ENCODE measurements at places on chromosomes 1 and 21. TPM values are rescaled to one million over a fixed set of nuclear protein-coding genes. Genes with fewer than 3 reads are reported as not detected.

DNA sequence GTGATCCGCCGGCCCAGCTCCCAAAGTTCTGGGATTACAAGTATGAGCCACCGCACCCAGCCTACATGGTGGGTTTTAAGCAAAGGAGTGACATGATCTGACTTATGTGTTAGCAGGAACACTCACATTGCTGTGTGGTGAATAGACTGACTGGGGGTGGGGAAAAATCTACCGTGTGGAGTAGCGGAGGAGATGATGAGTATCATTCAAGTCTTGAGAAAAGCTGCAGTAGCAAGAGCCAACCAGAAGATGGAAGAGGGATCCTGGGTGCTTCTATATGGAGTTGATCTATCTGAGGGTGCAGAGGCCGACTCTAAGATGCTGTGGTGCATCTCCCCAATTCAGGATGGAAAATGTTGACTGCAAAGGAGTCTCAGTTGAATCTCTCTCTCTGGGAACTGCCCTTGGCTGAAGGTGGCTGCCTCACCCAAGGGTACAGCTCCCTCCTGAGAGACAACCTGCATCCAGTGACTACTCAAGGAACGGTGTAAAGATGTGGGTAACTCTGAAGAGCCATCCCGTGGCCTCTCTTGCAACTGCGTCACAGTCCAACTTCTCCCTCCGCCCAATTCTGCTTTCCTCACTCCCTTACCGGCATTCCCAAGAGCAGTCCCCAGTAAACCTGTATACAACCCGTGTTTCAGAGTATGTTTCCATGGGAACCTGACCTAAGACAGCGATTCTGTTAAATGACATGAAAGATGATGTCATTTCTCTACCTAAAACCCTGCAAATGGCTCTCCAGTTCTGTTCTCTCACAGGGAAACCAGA is 7.4 kb upstream of the B3GALNT2 start:
- H3K36me3 ChIP-seq = no peaks in the 10 kb centered on the region
- no peak overlapping the region for H3K4me3 ChIP-seq
- DNase-seq = no peak
- no peak overlapping the region for H3K27ac ChIP-seq
- H3K4me1 ChIP-seq = no peaks in the 10 kb centered on the region

- no peak overlapping the region for H3K4me3 ChIP-seq
- no peaks in the 10 kb centered on the region for H3K27me3 ChIP-seq
- no peaks in the 10 kb centered on the region for H3K4me1 ChIP-seq
- no peak overlapping the region for H3K27ac ChIP-seq
These were observed 242.3 kb downstream of the GPATCH2 start for GRCh38 chr1:217388522-217389065.

DNA sequence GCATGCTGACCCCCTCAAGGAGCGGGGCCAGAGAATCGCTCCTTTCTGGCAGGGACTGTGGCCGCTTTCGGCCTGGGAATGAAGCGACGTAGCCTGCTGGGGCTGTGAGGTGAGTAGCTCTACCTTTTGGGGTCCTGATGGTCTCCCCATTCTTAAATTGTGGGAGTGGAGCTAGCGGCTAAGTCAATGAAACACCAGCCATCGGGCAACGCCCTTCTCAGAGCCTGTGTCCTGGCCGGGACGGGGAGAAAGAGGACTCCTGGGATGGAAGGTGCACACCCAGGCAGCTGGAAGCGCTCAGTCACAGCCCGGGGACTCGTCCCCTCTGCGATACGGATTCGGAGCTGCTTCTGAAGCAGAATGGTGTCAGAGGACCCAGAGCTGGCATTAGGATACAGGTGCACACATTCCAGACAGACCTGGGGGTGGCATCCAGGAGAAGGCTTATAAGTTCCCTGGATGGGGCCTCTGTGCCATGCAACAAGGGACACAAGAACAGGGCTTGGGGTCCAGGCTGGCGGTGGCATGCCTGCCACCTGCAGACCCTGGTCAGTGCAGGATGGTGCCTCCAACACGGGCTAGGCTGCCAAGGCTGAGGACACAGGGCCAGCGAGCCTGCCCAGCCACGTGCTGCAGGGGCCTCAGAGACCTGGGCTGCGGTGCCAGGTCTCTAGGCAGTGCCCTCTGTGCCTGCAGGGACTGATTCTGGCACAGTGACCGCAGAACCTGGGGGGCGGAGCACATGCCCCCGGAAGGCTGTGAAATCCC is 945 bp upstream of the WNT9A start:
- no peaks in the 10 kb centered on the region for H3K36me3 ChIP-seq
- DNase-seq = peak; percentile 14
- H3K27me3 ChIP-seq = no peaks in the 10 kb centered on the region
- peak overlapping the region; percentile 89 for H3K27ac ChIP-seq
- H3K4me3 ChIP-seq = peak overlapping the region; percentile 80

Gene NBPF4
- not detected for total RNA-seq

Gene LCE1D
- not detected for total RNA-seq

GRCh38 chr21:45826676-45827301 is 154.8 kb upstream of the COL6A1 start:
- H3K4me3 ChIP-seq = no peak overlapping the region
- H3K27me3 ChIP-seq = peaks cover 28% of the 10 kb centered on the region
- H3K27ac ChIP-seq = no peak overlapping the region
- no peaks in the 10 kb centered on the region for H3K36me3 ChIP-seq
- DNase-seq = no peak

DNA sequence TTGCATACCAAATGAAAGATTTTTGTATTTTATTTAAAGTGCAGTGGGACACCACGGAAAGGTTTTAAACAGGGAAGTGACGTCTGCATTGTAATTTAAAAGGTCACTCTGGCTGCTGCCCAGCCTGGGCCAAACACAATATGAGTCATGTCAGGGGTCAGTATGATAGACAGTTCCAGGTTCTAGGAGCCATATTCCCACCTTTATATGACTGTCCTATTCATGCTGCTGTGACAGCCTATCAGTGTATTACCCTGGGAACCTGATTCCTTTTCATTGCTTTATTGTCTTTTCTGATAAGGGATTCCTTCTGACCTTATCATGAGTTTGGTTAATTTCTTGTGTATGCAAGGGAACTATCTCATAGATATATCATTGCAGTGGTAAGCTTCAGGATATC is 5.3 kb downstream of the VANGL1 start:
- no peak for DNase-seq
- H3K36me3 ChIP-seq = no peaks in the 10 kb centered on the region
- H3K27me3 ChIP-seq = no peaks in the 10 kb centered on the region
- no peak overlapping the region for H3K4me3 ChIP-seq
- H3K4me1 ChIP-seq = peaks cover 4% of the 10 kb centered on the region

Gene ADAMTS1
- total RNA-seq = 70.3 TPM

Gene OR6K3
- not detected for total RNA-seq

GRCh38 chr1:44849575-44850132 is 6.6 kb upstream of the PTCH2 start:
- no peak overlapping the region for H3K27ac ChIP-seq
- peaks cover 41% of the 10 kb centered on the region for H3K36me3 ChIP-seq
- DNase-seq = no peak
- no peaks in the 10 kb centered on the region for H3K27me3 ChIP-seq

GRCh38 chr1:241401156-241401555 is 44.2 kb upstream of the RGS7 start:
- H3K27me3 ChIP-seq = no peaks in the 10 kb centered on the region
- DNase-seq = no peak

Gene NGF
- 1.3 TPM for total RNA-seq

DNA sequence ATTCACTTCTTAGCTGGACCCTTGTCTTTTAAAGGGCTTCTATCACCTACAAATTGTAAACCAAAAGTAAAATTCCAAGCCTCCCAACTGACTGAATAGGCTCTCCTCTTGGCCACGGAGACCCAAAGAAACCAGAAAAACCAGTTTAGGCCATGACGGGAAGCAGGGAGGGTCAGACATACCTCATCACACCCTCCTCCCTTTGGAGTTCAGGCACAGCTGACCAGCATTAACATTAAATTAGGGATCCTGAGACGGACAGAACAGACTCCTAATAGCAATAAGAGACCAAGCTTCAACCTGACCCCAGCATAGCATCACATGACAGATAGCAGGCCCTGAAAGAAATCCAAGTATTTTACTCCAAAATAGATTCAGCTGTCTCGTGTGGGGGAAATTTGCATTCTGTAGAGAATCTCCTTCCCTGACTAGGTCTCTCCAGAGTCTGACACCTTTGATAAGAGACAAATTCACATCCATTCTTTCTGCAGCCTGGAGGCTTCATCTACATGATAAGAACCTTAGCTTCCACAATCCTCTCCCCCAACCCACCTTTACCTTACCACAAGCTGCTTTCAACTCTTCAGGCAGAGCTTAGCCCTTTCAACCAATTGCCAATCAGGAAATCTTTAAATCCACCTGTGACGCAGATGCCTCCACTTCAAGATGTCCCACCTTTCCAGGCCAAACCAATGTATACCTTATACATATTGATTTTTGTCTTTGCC is 177.1 kb upstream of the RAB4A start:
- DNase-seq = no peak
- no peaks in the 10 kb centered on the region for H3K4me1 ChIP-seq
- H3K4me3 ChIP-seq = no peak overlapping the region
- no peak overlapping the region for H3K27ac ChIP-seq

GRCh38 chr1:10564063-10564462 is 89.3 kb downstream of the PEX14 start:
- H3K36me3 ChIP-seq = no peaks in the 10 kb centered on the region
- no peaks in the 10 kb centered on the region for H3K27me3 ChIP-seq
- H3K4me1 ChIP-seq = peaks cover 13% of the 10 kb centered on the region
- DNase-seq = no peak
- no peak overlapping the region for H3K4me3 ChIP-seq

Data from psoas muscle (tissue), 8 donors.